ENCODE measurements at places on chromosomes 5 and 9. TPM values are rescaled to one million over a fixed set of nuclear protein-coding genes. Genes with fewer than 3 reads are reported as not detected.

DNA sequence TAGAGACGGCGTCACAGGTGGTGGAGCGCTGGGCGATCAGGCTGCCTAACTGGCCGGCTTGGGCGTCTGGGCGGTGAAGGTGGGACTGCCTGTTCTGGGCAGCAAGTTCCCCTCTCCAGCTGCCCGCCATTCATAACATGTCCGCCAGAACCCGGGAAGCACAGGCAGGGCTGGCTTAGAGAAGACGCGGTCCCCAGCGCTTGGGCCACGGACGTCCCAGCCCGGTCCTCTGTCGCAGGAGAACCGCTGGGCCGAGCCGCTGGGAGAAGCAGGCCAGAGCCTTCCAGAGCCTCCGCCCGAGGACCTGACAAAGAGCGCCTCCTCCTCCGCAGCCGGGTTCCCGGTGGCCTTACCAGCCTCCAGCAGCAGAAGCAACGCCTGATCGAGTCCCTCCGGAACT, 15.2 kb upstream of the HAND1 start:
- H3K27ac ChIP-seq: no peak overlapping the region
- DNase-seq: no peak

GRCh38 chr5:436641-436975, 6.4 kb upstream of the EXOC3 start:
- no peak for DNase-seq
- H3K27me3 ChIP-seq: no peaks in the 10 kb centered on the region
- H3K4me1 ChIP-seq: no peaks in the 10 kb centered on the region
- H3K27ac ChIP-seq: no peak overlapping the region
- H3K36me3 ChIP-seq: no peaks in the 10 kb centered on the region

GRCh38 chr9:121992571-121993212, 100.4 kb downstream of the TTLL11 start:
- peak; percentile 78 for DNase-seq
- H3K4me3 ChIP-seq: no peak overlapping the region
- no peaks in the 10 kb centered on the region for H3K4me1 ChIP-seq

- H3K4me3 ChIP-seq: no peak overlapping the region
- no peak overlapping the region for H3K27ac ChIP-seq
- DNase-seq: no peak
These were observed 27.6 kb downstream of the CYSTM1 start for GRCh38 chr5:140202610-140203009.

- no peaks in the 10 kb centered on the region for H3K36me3 ChIP-seq
- H3K27ac ChIP-seq: no peak overlapping the region
- H3K4me1 ChIP-seq: no peaks in the 10 kb centered on the region
- H3K27me3 ChIP-seq: 0 out of 2 replicates have a peak, but pooled peaks cover 10% of the 10 kb centered on the region
- DNase-seq: no peak
These were observed 19.7 kb downstream of the LCP2 start for GRCh38 chr5:170277867-170278281.

DNA sequence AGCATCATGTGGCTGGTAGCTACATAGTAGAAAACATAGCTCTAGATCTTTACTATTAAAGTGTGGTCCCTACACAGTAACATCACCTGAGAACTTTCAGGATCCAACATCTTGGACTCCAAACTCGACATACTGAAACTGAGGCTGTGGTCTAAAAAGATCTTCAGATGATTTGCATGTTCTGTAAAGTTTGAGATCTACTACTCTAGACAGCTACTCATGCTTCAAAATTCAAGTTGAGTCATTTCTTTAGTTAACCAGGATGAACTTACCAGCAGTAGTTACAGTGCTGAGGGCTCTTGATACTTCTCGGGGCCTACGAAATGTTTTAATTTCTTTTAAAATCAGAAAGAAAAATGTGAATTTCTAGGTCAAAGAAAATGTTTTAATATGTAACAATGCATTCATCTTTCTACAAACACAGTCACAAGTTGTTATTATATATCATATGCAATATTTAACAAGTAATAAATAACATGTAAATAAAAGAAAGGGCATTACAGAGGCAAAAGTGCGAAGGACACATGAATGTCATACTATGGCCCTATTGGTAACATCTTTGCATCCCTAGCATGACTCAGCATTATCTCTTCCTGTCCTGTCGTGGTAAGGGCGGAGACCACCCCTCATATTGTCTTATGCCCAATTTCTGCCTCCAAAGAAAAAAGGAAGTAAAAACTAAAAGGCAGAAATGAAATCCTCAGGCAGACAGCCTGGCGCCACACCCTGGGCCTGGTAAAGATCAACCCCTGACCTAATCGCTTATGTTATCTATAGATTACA, 563.9 kb upstream of the TLE4 start:
- H3K27ac ChIP-seq: no peak overlapping the region
- DNase-seq: no peak
- 0 out of 2 replicates have a peak, but pooled peaks cover 4% of the 10 kb centered on the region for H3K36me3 ChIP-seq

DNA sequence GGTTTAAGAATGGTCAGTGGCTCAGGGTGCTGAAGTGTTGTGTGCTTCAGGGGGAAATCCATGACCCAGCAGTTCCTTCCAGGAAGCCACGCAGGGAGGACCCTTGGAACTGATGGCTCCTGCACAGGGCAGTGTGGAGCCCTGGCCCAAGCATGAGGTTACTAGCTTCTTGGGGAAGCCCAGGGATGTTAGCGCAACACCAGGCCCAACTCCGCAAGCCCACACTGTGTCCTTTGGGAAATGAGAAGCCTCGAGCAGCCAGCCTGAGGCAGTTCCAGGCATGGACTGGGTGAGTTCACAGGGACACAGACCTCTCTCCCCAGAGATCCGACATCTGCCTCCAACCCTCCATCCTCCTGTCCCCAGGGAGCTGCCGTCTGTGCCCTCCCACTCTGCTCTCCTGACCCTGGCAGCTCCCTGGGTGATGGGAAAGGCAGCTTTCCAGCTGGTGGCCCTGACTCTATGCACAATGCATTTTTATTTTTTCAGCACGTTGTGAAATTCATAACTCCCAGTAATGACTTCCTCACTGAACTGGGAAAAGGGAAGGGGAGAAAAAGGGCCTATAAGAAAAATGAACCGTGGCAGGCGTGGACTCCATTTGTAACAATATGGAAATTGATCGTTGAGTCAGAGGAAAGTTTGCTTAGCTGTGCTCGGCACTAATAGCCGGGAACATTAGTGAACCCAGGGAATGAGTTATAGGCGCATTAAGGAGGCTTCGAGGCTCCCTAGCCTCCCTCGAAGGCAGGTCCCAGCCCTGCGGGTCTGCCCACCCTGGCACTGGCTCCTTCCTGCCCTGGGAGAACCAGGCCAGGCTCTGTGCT, 34.1 kb downstream of the LMX1B start:
- H3K27ac ChIP-seq: no peak overlapping the region
- H3K27me3 ChIP-seq: peaks cover 19% of the 10 kb centered on the region
- H3K4me3 ChIP-seq: no peak overlapping the region
- no peaks in the 10 kb centered on the region for H3K4me1 ChIP-seq
- no peak for DNase-seq
- H3K36me3 ChIP-seq: no peaks in the 10 kb centered on the region

GRCh38 chr5:179494774-179495526, 55.4 kb upstream of the RUFY1 start:
- DNase-seq: no peak
- no peaks in the 10 kb centered on the region for H3K27me3 ChIP-seq

DNA sequence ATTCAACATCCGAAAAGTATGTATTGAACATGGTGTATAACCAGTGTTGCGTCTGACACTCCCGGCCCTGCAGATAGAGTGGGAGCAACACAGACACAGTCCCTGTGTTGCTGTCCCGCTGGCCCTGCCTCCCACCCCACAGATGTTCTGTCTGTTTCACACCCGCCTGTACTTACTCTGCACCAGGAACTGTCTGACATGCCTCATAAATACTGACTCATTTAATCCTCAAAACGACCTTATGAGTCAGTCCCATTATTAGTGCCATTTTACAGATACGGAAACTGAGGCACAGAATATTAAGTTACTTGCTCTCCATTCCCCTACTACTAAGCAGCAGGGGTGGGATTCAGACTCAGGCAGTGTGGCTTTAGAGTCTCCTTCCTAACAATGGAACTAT, 109.8 kb upstream of the NFIL3 start:
- H3K27me3 ChIP-seq: no peaks in the 10 kb centered on the region
- DNase-seq: peak; percentile 22
- H3K4me3 ChIP-seq: no peak overlapping the region
- no peaks in the 10 kb centered on the region for H3K36me3 ChIP-seq

GRCh38 chr5:140152022-140152999, 22.7 kb upstream of the CYSTM1 start:
- H3K4me1 ChIP-seq: peaks cover 5% of the 10 kb centered on the region
- no peak overlapping the region for H3K4me3 ChIP-seq
- H3K27ac ChIP-seq: no peak overlapping the region
- no peaks in the 10 kb centered on the region for H3K36me3 ChIP-seq
- no peak for DNase-seq
- no peaks in the 10 kb centered on the region for H3K27me3 ChIP-seq

GRCh38 chr9:69748304-69748703, 11.5 kb downstream of the PTAR1 start:
- no peak for DNase-seq
- H3K27ac ChIP-seq: no peak overlapping the region
- no peaks in the 10 kb centered on the region for H3K27me3 ChIP-seq
- no peaks in the 10 kb centered on the region for H3K36me3 ChIP-seq
- no peaks in the 10 kb centered on the region for H3K4me1 ChIP-seq

GRCh38 chr9:128898845-128899565, 17.1 kb downstream of the LRRC8A start:
- H3K4me1 ChIP-seq: peaks cover 29% of the 10 kb centered on the region
- no peaks in the 10 kb centered on the region for H3K27me3 ChIP-seq
- peaks cover 7% of the 10 kb centered on the region for H3K36me3 ChIP-seq
- DNase-seq: no peak
- H3K27ac ChIP-seq: no peak overlapping the region

- no peaks in the 10 kb centered on the region for H3K36me3 ChIP-seq
- no peak overlapping the region for H3K27ac ChIP-seq
- no peaks in the 10 kb centered on the region for H3K27me3 ChIP-seq
- H3K4me3 ChIP-seq: no peak overlapping the region
These were observed 206.2 kb downstream of the HSPA4 start for GRCh38 chr5:133257977-133258376.

- no peaks in the 10 kb centered on the region for H3K27me3 ChIP-seq
- H3K4me1 ChIP-seq: no peaks in the 10 kb centered on the region
- no peak for DNase-seq
- no peak overlapping the region for H3K27ac ChIP-seq
- H3K36me3 ChIP-seq: no peaks in the 10 kb centered on the region
These were observed 61.1 kb downstream of the PTCH1 start for GRCh38 chr9:95455714-95456113.

- no peak overlapping the region for H3K4me3 ChIP-seq
- H3K27ac ChIP-seq: no peak overlapping the region
- H3K36me3 ChIP-seq: no peaks in the 10 kb centered on the region
- no peaks in the 10 kb centered on the region for H3K4me1 ChIP-seq
- DNase-seq: no peak
- peaks cover 26% of the 10 kb centered on the region for H3K27me3 ChIP-seq
These were observed 28.6 kb downstream of the ALDH1A1 start for GRCh38 chr9:72924154-72924790.

GRCh38 chr5:168590666-168591065, 11.5 kb upstream of the PANK3 start:
- no peak overlapping the region for H3K4me3 ChIP-seq
- H3K36me3 ChIP-seq: no peaks in the 10 kb centered on the region
- no peaks in the 10 kb centered on the region for H3K27me3 ChIP-seq

DNA sequence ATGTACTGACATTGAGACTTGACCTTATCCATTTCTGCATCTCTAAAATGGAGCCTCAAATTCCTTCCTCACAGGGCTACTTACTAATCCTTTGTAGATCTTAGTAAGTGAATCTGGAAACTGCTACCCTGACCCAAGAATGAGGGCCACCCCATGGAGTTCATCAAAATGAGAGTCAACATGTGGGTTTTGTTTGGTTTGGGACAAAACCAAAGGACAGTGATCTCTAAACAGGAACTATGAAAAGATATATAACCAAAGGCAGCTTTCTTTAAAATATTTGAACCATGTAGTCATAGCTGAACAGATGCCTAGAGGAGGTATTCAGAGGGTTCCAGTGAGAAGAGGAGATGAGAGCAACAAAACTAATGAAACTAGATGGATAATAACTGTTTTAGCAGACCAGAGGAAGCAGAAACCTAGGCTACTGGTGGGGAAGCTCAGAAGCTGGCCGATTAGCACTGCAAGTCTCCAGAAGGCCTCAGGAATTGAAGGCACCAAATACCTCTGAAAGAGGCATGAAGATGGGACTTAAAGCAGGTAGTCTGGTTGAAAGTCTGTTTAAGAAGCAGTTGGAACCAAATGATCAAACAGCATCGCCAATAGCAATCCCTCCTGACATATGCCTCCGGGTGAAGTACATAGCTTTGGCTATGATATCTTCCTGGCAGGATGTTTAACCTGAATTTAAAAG, 45.8 kb downstream of the THOC3 start:
- H3K4me1 ChIP-seq: peaks cover 38% of the 10 kb centered on the region
- H3K4me3 ChIP-seq: no peak overlapping the region
- H3K27me3 ChIP-seq: no peaks in the 10 kb centered on the region
- H3K27ac ChIP-seq: peak overlapping the region; percentile 27
- no peaks in the 10 kb centered on the region for H3K36me3 ChIP-seq
- DNase-seq: peak; percentile 95

- peaks cover 3% of the 10 kb centered on the region for H3K27me3 ChIP-seq
- H3K4me1 ChIP-seq: peaks cover 5% of the 10 kb centered on the region
- no peak overlapping the region for H3K4me3 ChIP-seq
- no peaks in the 10 kb centered on the region for H3K36me3 ChIP-seq
- DNase-seq: peak; percentile 83
These were observed 135.6 kb downstream of the LIFR start for GRCh38 chr5:38420691-38421390.

GRCh38 chr5:141017943-141018342, 33.2 kb upstream of the PCDHB1 start:
- H3K27ac ChIP-seq: no peak overlapping the region
- H3K36me3 ChIP-seq: no peaks in the 10 kb centered on the region
- 0 out of 2 replicates have a peak, but pooled peaks cover 5% of the 10 kb centered on the region for H3K4me1 ChIP-seq
- DNase-seq: peak; percentile 19
- H3K4me3 ChIP-seq: no peak overlapping the region

The DNAJC21 gene
- 21.8 TPM for total RNA-seq

The PAEP gene
- total RNA-seq: not detected

The TMEM252 gene
- total RNA-seq: not detected

The ADRB2 gene
- 42.1 TPM for total RNA-seq

The RLN1 gene
- total RNA-seq: not detected

The SMIM32 gene
- not detected for total RNA-seq

The TXNDC8 gene
- total RNA-seq: not detected

The SPATA31E1 gene
- not detected for total RNA-seq

The SPINK5 gene
- total RNA-seq: not detected

The CNTFR gene
- not detected for total RNA-seq
